ENCODE measurements at places on chromosomes 3 and 15. TPM values are rescaled to one million over a fixed set of nuclear protein-coding genes. Genes with fewer than 3 reads are reported as not detected.

Gene SNAP23
- 23.5 TPM for total RNA-seq

Gene IL20RB
- total RNA-seq, result 0.43 TPM

Gene CLSTN2
- 8.4 TPM for total RNA-seq

Gene CCDC13
- 0.41 TPM for total RNA-seq

Measured in Right ventricle myocardium inferior (tissue), 1 donor.